ENCODE measurements at places on chromosomes 5 and 9.

- DNase-seq = no peak
These were observed 58.2 kb downstream of the EFNA5 start for GRCh38 chr5:107612541-107612940.

DNA sequence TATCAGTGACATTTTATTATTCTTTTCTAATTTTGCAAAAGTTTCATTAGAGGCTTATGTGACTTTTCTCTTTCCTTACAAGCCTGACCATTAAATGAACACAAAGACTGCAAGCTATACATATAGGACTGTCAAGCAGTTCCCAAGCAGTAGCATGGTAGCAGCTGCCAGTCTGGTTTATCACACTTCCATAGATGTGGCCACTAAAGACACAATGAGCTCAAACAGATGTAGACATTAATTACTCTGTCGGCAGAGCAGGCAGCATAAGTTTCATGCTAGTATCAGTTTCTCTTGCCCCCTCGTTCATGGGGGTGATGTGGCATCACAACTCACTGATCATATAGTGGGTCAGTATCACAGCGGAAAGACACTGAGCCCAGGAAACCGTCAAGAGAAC is 89.5 kb downstream of the CDH10 start:
- DNase-seq = no peak

DNA sequence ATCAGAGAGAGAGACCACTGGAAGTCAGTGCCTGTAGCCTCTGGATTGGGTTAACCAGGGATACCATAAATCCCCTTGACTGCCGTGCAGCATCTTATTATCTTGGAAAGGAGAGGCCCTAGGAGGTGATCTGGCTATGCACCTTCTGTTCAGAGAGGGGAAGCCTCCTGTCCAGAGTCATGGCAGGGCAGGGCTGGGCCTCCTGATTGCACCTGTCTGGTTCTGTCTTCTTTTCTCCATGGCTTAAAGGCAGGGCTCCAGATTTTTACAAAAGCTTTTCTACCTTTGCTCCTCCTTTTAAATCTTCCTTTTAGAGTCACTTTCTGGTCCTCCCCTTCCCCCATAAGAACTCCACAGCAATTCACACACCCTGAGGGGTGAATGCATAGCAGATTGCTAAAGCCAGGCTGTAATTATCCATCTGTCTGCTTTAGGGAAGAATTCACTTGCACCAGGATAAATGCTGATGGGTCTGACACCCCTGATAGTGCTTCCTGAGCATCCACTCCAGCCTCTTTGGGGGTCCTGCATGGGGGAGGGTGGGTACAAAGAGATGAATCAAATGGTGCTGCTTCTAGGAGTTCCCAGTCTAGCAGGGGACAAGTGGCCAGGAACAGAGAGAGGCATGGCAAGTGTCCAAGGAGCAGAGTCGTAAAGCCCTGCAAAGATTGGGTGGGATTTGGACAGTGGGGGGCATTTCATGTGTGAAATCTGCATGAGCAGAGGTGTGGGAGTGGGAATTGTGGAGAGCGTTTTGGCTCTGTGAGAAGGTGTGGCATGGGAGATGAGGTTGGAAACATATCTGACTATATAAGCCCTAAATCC is 141.3 kb upstream of the ALDH1B1 start:
- no peak for DNase-seq

GRCh38 chr5:44385291-44385900 is 3.8 kb downstream of the FGF10 start:
- no peak for DNase-seq

DNA sequence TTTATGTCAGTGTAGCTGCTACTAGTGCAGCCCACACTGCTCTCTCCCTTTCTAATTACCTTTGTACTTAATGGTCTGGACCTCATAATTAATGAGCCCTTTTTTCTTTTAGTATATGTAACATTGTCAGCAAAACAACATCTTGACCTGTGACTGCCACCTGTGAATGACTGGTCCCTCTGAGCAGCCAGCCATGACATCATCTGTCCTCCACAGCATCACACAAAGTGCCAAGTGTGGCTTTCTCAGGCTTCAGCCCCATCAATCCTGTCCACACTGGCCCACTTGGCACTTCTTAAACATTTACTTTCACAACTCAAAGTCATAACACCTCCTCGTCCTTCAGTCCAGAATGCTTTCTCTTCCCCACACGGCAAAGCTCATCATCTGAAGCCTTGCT is 104.7 kb downstream of the GPR21 start:
- no peak for DNase-seq

DNA sequence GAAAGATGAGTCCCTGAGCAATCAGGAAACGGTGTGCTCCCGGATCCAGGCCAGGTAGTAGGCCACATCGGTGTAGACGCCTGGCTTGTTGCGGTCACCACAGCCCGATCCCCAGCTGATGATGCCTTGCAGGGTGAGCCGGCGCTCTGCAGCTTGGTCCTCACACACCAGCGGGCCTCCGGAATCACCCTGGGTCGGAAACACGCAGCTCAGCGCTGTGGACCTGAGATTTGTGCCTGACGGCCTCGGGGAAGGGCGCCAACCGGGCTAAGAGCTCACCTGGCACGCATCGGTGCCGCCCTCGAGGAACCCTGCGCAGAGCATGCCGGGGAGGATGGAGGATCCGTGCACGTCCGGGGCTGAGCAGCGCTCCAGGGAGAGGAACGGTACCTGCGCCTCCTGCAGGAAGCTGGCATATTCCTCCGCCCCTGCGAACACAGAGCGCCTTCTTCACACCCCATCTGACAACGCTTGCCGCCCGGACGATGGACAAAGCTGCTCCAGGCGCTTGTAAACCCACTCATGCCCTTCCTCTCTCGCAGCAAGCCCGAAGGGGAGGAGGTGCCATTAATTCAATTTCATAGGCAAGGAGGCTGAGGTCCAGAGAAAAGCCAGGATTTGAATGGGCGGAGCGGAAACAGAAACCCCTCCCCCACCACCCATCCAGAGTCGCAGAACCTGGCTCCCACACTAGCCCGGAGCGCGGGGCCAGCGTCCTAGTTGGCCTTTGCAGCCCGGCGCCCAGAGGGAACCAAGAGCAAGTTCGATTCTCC is 2.0 kb upstream of the PFN3 start:
- peak; percentile 74 for DNase-seq

DNA sequence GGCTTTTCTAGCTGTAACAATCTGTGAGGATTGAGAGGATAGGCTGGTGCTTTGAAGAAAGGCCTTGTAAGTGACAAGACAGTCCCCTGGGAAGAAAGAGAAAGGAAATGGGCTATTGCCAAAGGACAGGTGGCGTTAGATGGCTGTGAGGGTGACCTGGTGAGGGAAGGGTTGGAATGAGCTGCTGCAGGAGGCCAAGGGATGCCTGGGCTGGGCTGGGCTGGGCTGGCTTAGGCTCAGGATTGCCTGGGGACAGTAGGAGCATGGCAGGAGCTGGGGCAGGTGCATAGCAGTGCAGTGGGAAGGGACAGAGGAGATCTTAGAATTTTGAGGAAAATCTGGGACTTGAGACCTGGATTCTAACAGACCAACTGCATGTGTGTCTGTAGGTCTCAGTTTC is 9.7 kb upstream of the MYOZ3 start:
- DNase-seq = no peak

GRCh38 chr9:124411514-124412227 is 3.6 kb downstream of the PSMB7 start:
- no peak for DNase-seq

DNA sequence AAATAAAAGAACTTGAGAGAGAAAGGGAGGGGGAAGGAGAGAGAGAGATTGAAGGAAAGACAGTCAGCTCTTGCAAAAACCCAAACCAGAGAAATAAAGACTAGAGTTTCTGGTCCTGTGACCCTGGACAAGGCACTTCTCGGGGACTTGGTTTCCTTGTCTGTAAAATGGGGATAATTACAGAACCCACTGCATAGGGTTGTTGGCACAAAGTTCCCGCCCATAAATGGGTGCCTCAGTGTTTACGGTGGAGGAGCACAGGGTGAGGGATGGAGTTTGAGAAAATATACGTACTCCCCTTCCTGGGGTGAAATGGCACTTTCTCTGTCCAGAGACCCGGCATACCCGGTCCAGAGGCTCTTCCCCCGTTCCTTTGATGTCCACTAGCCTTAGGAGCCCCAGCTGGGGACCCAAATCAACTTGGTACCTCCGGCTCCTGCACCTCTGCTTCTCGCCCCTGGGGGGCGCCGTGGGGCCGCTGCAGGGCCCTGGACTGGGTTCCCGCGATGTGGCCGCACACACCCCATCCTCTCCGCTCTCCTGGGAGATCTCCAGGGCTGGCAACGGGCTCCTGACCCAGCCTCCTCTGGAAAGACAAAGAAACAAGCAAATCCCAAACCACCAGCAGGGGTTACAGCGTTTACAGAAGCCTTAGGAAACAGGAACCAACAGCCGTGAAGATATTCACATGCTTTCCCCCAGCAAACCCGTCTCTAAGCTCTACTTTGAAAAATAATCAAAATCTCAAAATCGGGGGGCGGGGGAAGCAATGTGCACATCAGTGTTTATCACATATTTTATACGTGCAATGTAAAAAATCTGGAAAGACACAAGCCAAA is 26.3 kb downstream of the PTGES start:
- DNase-seq = peak; percentile 41

GRCh38 chr9:37010976-37011375 is 23.1 kb downstream of the PAX5 start:
- no peak for DNase-seq

GRCh38 chr9:83656952-83657351 is 34.0 kb downstream of the IDNK start:
- DNase-seq = no peak

Data from activated CD4-positive, alpha-beta T cell treated with anti-CD3 and anti-CD28 coated beads, Interleukin-2, amount 50 U/mL, for 4 hours (primary cell).